ENCODE measurements at places on chromosomes 1 and 21. TPM values are rescaled to one million over a fixed set of nuclear protein-coding genes. Genes with fewer than 3 reads are reported as not detected.
A peak's percentile ranks its signal among the peaks of the same experiment; 100 is the strongest.

Gene TOR1AIP2
- total RNA-seq = 62.3 TPM

Gene LMX1A
- total RNA-seq = not detected

Gene MAP1LC3C
- 0.91 TPM for total RNA-seq

Gene S100A14
- total RNA-seq = not detected

DNA sequence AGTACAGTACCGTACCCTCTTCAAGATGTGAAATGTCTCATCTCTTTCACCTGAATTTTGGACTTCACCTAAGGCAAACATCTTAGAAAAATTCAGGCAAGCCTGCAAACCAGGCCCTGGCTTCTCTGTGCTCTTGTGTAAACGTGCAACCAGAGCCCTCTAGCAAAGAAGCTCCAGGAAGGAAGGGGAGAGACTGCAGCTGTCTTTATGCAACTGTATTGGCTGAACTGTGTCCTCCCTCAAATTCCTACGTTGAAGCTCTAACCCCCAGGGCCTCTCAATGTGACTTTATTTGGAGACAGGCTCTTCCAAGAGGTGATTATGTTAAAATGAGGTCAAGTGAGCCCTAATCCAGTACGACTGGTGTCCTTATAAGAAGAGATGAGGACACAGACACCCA is 60.3 kb downstream of the SLC45A1 start:
- peak; percentile 64 for DNase-seq
- peak overlapping the region; percentile 17 for H3K27ac ChIP-seq
- peaks cover 11% of the 10 kb centered on the region for H3K36me3 ChIP-seq
- H3K4me1 ChIP-seq = peaks cover 37% of the 10 kb centered on the region

- no peak overlapping the region for H3K4me3 ChIP-seq
- H3K27ac ChIP-seq = peak overlapping the region; percentile 25
- H3K36me3 ChIP-seq = no peaks in the 10 kb centered on the region
- H3K4me1 ChIP-seq = peaks cover 17% of the 10 kb centered on the region
Observed at GRCh38 chr1:55362558-55362957, 147.4 kb upstream of the USP24 start.

GRCh38 chr1:41958015-41958673 is 39.4 kb upstream of the HIVEP3 start:
- H3K27ac ChIP-seq = no peak overlapping the region
- H3K4me1 ChIP-seq = peaks cover 29% of the 10 kb centered on the region
- H3K27me3 ChIP-seq = no peaks in the 10 kb centered on the region
- DNase-seq = no peak

- no peaks in the 10 kb centered on the region for H3K27me3 ChIP-seq
- H3K4me3 ChIP-seq = no peak overlapping the region
- H3K36me3 ChIP-seq = no peaks in the 10 kb centered on the region
- no peak overlapping the region for H3K27ac ChIP-seq
- no peaks in the 10 kb centered on the region for H3K4me1 ChIP-seq
Observed at GRCh38 chr1:169701261-169702005, 10.0 kb downstream of the SELL start.

GRCh38 chr1:61741711-61742619 is at the start of gene PATJ:
Gene PATJ, plus strand, starts transcription at chr1:61742480. Its CDS starts 20,413 bp downstream, at chr1:61762893.
- H3K4me3 ChIP-seq = peak within 1 kb of the TSS; percentile 91
- no peaks in the 10 kb centered on the region for H3K36me3 ChIP-seq
- no peaks in the 10 kb centered on the region for H3K27me3 ChIP-seq

Data from SJCRH30 (cell line).